ENCODE measurements at places on chromosomes 6 and 20. TPM values are rescaled to one million over a fixed set of nuclear protein-coding genes. Genes with fewer than 3 reads are reported as not detected.

DNA sequence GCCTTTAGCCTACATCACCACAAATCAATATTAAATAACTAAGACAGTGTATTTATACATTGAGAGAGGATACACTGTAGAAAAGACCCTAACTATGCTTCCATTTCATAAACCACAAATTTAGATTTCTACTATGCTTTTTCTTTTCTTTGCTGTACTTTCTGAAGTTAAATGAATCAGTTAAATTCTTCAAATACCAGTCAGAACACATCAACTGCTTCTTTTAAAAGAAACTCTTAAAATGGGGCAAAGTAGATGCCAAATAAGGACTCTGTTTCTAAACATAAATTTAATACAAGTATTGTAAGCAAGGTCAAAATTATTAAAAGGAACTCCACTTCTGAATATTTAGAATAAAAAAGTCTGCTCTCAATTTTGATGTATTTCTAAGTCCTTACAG, 76.9 kb downstream of the GMDS start:
- DNase-seq = no peak

DNA sequence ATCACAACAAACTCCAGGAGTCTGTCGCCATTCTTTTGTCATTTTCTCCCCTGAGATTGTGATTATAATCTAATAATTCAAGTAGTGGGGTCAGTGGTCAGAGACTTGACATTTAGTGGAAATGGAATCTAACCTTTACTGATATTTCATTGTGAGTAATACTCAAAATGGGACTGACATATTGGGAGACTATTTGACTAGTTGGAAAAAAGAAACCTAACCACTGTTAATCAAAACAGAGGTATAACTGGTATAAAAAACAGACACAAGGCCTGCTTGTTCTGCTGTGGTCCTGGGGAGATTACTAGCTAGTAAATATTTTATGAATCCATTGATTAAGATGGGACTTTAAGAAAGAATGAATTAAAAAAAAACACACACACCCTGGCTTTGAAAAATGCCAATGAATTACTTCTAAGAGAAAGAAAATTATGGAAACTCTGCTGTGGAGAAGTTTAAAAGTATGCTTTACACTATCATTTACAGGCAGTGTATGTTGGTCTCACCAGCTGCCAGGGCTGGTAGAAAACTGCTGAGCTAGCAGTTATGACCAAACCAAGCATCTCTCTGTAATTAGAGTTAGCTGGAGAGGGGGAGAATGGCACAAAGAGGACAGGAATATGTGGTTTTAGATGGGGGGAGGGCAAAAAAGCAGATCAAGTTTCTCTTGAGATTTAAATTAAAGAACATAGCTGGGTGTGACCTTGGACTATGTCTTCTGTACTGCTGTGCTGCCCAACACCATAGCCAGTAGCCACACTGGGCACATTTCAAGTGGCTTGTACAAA, 103.7 kb downstream of the FYN start:
- no peak for DNase-seq

DNA sequence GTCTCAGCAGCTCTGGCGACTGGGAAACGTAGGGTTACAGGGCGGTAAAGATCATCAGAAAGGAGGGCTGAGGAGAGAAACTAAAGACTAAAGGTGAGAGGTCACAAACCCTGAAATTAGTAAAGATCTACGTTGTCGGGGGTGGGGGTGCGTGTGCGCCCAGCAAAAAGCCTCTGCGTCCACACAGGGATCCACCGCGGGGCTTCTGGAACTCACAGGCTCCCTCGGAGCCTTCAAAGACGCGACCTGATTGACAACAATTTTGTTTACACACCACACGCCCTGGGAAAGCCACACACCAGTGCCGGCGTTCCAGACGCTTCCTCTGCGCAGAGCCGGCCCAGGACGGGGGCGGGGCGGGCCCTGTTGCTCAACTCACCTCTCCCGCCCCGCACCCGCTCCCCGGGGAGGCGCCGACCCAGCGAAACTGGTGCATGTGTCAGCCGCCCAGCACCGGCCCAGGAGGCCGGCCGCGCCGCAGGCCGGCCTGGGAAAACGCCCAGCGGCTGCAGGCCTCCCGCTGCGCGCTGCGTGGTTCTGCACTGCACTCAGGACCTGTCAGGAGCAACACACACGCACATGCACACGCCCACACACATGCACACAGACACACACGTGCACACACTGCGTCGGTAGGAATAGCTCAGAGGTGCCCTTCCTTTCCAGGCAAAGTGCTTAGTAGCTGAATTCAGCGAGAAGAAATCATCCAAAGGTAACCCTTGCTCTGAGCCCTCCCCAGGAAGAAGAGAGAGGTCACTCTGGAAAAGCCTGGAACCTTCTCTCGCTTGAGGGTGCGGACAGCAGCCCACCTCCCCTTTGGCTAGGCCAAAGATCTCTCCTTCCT, 57.2 kb upstream of the ARID1B start:
- DNase-seq = peak; percentile 66

DNA sequence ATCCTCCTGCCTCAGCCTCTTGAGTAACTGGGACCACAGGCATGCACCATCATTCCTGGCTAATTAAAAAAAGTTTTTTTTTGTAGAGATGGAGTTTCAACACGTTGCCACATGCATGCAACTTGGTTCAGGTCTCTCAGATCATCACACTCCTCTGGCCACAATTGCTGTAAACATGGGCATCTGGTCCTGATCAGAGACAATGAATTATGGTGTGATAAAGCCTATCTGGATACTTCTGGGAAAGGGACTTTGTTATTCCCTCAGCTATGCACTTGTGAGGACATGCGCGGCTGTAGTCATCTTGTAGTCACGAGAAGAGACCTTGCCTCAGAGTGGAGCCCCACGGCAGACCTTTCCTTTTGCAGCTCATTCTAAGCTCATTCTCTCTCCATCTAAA, 210.9 kb upstream of the ZFP64 start:
- no peak for DNase-seq

GRCh38 chr6:154430481-154430919, 73.9 kb upstream of the IPCEF1 start:
- DNase-seq = no peak

- DNase-seq = no peak
Measured at GRCh38 chr6:147222160-147222838, 18.1 kb downstream of the STXBP5 start.

- no peak for DNase-seq
Measured at GRCh38 chr20:40009542-40009941, 679.5 kb downstream of the MAFB start.

GRCh38 chr20:42197599-42197998, 579.4 kb upstream of the CHD6 start:
- DNase-seq = no peak

GRCh38 chr6:81978230-81978629, 225.7 kb upstream of the TENT5A start:
- no peak for DNase-seq

DNA sequence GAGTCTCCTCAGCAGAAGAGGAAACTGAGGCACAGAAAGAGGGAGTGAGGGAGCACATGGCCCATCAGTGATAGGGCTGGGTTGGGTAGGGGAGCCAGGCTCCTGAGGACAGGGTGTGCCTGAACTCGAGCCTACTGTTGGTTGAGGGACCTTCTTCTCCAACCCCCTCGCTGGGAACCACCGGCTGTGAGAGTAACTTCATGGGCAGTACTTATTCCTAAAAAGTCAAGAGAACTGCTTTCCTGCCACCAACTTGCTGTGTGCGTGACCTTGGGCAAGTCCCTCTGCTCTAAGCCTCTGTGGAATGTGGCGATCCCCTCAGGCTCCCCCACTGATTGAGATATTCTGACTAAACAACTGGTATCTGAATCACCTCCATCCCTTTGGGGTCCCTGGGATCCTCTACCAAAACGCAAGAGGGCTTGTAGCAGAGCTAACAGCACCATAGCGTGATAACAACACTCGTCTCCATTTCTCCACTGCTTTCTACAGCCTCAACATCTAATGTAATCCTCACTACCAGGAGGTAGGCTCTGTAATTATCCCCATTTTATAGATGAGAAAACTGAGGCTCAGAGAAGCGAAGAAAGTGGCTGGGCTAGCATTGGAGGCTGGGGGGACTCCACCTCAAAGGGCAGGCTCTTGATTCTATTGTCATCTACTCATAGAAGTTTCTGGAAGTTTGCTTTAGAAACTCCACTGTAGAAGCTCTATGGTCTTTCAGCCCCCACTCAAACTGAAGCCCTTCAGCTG, 76.0 kb downstream of the JPH2 start:
- DNase-seq = no peak

DNA sequence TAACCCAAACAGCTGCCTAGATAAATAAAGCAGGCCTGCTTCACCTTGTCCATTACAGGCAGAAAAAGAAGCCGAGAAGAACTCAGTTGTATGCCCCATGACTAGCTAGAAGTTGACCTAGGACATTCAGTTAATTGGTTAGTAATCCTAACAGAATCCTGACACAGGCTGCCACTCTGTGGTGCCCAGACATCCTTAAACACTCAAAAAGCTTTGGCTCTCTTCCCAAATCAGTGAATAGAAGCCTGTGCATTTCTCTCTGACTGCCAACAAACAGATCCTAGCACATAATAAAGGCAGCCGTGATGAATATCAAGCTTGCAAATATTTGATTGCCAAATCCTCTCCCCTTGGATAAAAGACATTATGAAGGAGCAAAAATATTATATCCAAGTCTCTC, 519.1 kb upstream of the EYS start:
- DNase-seq = no peak

DNA sequence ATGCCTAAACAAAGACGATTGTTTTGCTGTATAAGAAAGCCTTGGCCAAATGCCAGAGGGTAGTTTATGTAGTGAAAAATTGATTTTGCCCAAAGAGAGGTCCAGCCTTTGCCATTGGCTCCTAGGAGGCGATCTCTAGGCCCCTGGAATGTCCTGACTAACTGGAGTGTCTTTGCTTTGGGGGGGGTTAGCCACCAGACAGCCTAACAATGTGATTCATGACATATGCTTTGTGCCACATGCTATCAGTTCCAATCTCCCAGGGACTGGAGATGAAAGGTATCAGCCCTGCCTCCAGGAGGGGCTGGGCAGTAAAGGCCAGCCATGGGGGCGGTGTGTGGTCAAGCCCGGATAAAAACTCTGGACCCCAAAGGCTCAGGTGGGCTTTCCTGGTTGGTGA, 32.7 kb upstream of the TUBB2A start:
- no peak for DNase-seq

- no peak for DNase-seq
Measured at GRCh38 chr6:158011980-158012566, 30.4 kb downstream of the SYNJ2 start.

- DNase-seq = no peak
Measured at GRCh38 chr20:4925842-4926530, 75.3 kb downstream of the SLC23A2 start.

- DNase-seq = no peak
Measured at GRCh38 chr6:137876547-137876946, 9.5 kb downstream of the TNFAIP3 start.

DNA sequence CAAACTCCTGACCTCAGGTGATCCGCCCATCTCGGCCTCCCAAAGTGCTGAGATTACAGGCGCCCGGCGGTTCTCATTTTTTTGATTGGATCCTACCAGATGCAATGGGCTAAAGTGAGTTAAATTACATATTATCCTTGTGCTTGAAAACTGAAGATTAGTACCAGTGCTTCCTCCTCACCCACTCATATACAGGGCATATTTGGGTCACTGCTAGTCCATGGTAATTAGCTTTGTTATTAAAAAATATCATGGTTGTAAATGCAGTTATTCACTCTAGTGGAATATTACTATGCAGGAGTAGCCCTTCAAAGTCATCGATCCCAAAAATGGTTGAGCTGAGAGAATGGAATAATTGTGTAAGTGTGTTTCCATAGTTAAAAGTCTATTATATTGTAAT, 26.5 kb downstream of the ZNF292 start:
- no peak for DNase-seq

DNA sequence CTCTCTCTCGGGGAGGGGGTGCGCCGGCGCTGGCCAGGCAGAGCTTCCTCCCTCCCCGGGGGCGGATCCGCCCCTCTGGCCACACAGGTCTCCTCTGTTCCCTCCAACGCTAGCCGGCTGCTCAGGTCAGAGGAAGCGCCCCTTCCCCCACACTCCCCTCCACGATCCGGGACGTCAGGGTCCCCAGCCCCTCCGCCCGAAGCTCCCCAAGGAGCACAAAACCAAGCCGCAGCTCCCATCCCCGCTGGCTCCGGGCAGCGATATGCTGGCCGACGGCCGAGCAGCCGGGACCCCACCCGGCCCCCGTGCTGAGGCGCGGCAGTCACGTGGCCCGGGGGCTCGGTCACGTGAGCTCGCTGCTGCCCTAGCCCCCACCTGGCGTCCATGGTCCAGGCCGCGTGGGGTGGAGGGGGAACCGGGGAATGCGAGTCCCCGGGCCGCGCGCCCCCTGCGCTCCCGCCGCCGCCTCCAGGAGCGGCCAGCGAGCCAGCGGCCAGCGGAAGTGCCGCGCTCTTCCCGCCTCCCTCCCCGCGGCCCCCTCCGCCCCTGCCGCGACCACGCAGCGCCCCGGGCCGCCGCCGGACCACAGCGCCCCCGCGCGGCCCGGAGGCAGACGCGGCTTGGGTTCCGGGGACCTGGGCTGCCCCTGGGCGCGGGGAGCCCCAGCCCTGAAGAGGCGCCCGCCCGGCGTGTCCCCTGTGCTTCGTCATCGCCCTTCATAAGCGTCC, at the start of gene SLC35B2:
Gene SLC35B2, minus strand, starts transcription at position 504 of the 728 bp plus-strand sequence. Its CDS starts 118 bp downstream, at position 386.
- peak; percentile 91 for DNase-seq

DNA sequence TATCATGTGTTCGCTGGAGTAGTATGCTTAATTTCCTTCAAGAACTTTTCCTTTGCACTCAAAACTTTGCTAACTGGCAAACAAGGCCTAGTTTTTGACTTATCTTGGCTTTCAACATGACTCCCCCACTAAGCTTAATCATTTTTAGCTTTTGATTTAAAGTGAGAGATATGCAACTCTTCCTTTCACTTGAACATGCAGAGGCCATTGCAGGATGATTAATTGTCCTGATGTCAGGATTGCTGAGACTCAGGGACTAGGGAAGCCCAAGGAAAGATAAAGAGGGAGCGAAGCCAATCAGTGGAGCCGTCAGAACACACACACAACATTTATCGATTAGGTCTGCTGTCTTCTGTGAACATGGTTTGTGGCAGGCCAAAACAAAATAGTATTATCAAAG, 491.4 kb downstream of the CBLN4 start:
- no peak for DNase-seq

DNA sequence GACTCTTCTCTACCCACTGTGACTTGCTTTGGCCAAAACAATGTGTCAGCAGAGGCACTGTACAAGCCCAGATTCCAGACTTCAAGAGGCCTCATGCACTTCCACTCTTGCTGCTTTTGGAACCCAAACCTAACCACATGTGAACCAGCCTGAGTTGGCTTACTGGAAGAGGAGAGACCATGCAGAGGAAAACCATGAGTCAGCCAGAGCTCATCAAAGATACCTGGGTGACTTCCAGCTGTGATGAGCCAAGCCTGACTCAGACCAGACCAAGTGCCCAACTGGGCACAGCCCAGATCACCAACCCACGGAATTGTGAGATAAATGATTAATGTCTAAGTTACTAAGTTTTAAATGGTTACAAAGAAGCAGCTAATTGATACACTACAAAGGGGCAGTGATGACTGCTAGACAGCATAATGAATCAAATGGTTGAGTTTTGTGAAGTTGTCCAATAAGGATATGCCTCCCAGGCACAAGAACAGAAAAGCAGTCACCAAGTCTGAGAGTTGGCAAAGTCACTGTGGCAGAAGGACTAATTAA, 16.2 kb upstream of the BEND6 start:
- DNase-seq = no peak

- DNase-seq = no peak
Measured at GRCh38 chr20:40868551-40869217, 159.9 kb upstream of the TOP1 start.

C20orf141 gene
- total RNA-seq = not detected

PSORS1C1 gene
- total RNA-seq = not detected

LY6G6C gene
- not detected for total RNA-seq

GTF3C6 gene
- 30.4 TPM for total RNA-seq

SLC22A7 gene
- not detected for total RNA-seq

GCNT2 gene
- 15.1 TPM for total RNA-seq

AK9 gene
- total RNA-seq = 1.5 TPM

Data from Karpas-422 (cell line).